NCI-H2081 treated with DMSO at 0.1 percent for 48 hours (cell line): ENCODE measurements at places on chromosomes 16 and 17.

DNA sequence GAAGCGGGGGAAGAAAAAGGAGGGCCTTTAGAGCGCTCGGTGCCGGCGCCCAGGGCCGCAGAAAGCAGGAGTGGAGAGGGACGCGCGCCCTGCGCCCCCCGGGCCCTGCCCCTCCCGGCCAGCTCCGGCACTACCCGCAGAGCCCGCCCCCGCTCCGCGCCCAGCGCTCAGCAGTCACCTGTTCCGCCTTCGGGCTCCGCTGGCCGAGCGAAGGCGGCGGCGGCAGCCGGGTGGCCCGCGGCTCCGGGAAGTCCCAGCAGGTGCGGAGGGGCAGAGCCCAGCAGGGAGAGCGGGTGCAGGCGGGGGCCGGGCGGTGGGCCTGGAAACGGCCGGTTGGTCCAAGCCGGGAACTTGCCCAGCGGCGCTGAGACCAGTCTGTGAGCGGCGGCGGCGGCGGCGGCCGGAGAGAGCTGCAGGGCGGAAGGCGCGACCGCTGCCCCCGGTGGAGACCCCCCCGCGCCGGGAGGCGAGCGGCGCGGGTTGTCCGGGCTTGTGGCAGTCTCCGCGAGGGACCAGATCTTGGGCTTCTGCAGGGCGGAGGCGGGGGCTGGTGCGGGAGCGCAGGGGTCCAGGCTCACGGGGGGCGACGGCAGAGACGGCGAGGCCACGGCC is 2.2 kb downstream of the IRX3 start:
- no peak for DNase-seq

DNA sequence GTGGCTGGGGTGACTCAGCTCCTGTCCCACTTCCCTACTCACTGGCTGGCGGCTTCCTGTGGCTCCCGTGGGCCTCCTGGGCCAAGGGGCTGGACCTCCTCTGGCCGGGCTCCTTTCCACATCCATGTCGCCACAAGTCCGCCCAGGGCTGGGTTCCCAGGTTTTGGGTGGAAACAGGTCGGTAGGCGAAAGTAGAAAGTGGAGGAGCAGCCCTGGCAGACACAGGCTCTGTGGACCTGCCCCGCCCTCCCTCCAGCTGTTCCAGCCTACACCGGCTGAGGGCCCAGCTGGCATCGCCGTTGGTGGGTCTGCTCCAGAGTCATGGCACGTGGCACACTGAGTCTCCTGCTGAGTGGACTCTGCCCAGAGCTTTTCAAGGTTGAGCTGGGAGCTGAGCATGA is 28.7 kb downstream of the GSE1 start:
- no peak for DNase-seq

DNA sequence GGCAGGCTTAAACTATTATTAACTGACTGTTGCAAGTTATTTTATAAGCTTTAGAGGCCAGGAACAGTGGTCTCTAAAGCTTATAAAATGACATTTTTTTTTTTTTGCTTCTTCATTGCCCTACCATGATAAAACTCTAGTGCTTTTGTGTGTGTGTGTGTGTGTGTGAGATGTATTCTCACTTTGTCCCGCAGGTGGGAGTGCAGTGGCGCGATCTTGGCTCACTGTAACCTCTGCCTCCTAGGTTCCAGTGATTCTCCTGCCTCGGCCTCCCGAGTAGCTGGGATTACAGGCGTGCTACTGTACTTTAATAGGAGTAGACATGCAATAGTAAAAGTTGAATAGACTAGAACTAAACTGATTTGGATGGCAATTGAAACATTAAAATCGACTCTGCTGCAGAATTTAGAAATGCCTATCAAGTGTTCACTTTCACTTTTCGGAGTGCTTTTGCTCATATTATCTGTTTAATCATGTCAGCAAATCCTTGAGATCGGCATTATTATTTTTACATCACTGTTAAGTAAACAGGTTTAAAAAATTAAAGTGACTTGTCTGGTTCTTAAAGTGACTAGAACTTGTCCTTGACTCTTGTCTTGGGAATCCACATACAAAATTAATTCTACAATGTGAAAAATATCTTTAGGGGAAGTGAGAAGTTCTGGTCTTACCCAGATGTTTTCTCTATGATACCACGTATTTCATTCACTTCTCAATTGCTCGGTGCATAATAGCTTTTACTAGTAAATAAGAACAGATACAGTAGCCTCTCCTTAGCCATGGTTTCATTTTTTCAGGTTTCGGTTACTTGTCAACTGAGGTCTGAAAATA is 8.4 kb upstream of the PCTP start:
- DNase-seq, result no peak

- DNase-seq, result no peak
Measured at GRCh38 chr17:62101090-62101489, 36.0 kb upstream of the MED13 start.

DNA sequence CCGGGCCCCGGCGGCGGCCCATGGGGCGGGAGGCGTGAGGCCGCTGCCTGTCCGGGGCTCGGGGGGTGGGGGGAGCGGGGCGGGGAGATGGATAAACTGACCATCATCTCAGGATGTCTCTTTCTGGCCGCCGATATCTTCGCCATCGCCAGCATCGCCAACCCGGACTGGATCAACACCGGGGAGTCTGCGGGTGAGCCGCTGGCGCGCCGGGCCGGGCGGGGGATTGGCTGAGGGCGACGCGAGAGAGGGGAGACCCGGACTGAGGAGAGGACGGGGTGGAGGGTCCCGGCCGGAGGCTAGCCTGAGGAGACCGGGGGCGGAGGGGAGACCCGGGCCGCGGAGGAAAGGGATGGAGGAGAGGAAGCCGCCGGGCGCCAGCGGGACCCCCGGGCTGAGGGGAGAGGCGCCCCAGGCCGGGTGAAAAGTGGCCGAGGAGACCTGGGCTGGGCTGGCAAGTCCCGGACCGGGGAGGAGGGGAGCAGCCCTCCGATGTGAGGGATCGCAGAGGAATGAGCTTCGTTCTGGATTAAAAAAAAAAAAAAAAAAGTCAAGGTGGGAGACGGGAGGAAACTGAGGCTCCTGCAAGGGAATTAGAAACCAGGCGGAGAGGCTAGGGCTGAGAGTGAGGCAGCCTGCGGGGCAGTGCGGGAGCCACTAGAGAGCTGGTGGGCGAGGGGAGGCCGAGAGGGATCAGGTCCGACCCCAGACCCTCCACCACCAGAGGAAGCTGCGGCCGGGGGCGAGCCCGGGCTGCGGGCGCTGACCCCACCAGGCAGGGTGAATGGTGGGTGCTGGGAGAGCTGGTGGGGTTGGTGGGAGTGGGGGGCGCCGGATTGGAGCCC is 526 bp downstream of the MOSMO start:
- DNase-seq, result no peak

- DNase-seq, result no peak
Measured at GRCh38 chr16:54928411-54929089, 2.1 kb upstream of the IRX5 start.

GRCh38 chr17:33434841-33435240 is 141.7 kb upstream of the ASIC2 start:
- no peak for DNase-seq

DNA sequence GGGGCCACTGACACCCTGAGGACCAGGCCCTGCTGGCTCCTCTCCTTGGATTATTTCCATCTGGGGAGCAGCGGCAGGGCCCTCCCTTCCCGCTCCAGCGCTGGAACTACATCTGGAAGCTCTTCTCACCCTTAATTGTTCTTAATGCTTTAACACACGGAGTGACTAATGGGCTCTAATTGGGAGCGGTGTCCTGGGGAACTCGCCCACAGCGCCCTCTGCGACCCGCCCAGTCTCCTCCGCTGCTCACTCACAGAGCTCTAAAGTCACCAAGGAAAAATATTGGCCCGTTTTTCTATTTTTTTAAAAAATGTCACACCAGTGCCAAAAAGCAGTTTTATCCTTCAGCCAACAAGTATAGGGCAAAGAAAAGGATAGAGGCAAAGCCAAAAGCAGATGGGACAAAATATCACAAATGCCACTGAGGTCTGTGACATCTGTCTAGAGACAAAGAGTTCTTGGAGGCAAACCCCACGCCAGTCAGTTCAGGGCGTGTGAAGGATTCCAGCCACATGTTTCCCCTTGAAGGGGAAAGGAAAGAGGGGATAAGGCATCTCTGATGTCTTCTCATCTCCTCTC is 134.7 kb downstream of the RBFOX3 start:
- DNase-seq, result no peak

DNA sequence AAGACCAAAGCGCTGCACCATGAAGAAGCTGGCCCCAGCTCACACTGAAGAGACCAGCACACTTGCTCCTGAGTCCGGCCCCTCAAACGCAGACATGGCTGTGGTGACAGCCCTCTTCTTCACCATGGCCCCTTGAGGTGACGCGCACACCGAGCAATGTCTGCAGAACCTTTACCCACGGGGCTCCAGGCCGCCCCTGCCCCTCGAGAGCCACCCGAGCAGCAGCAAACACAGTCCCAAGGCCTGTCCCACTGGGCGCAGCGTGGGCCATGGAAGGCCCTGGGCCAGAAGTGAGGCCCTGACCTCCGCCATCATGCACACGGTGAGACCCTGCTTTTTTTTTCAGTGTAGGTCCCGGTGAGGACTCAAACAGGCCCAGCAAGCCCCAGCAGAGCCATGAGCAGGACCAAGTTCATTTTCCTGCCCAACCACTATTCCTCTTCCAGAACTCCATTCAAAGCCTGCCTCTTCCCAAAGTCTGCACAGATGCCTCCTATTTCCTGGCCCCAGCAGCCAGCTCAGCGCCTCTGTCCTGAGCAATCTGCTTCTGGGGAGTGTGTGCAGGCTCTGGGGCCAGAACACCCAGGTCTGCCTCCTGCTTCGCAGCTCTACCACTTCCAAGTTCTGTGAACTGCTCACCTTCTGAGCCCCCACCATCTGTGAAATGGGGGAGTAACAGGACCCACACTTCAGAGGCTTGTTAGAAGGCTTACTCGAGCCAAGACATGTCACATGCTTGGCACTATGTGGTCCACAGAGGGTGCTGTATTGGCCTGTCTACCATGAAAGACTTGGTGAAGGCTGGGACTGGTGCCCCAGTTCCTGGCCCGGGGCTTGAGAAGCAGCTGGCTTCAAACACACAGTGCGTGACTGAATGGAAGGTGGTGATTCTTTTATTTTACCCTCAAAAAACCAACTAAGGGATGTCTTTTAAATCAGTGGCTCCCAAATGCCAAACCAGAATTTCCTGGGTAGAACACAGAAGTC is 35.7 kb upstream of the GSG1L start:
- DNase-seq, result no peak

- DNase-seq, result no peak
Measured at GRCh38 chr16:8866118-8866883, 2.5 kb downstream of the CARHSP1 start.

DNA sequence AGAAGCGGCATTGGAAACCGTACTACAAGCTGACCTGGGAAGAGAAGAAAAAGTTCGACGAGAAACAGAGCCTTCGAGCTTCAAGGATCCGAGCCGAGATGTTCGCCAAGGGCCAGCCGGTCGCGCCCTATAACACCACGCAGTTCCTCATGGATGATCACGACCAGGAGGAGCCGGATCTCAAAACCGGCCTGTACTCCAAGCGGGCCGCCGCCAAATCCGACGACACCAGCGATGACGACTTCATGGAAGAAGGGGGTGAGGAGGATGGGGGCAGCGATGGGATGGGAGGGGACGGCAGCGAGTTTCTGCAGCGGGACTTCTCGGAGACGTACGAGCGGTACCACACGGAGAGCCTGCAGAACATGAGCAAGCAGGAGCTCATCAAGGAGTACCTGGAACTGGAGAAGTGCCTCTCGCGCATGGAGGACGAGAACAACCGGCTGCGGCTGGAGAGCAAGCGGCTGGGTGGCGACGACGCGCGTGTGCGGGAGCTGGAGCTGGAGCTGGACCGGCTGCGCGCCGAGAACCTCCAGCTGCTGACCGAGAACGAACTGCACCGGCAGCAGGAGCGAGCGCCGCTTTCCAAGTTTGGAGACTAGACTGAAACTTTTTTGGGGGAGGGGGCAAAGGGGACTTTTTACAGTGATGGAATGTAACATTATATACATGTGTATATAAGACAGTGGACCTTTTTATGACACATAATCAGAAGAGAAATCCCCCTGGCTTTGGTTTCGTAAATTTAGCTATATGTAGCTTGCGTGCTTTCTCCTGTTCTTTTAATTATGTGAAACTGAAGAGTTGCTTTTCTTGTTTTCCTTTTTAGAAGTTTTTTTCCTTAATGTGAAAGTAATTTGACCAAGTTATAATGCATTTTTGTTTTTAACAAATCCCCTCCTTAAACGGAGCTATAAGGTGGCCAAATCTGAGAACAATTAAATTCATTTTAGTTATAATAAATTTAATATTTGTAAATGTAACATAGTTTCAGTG is 1.7 kb downstream of the HEXIM1 start:
- no peak for DNase-seq

DNA sequence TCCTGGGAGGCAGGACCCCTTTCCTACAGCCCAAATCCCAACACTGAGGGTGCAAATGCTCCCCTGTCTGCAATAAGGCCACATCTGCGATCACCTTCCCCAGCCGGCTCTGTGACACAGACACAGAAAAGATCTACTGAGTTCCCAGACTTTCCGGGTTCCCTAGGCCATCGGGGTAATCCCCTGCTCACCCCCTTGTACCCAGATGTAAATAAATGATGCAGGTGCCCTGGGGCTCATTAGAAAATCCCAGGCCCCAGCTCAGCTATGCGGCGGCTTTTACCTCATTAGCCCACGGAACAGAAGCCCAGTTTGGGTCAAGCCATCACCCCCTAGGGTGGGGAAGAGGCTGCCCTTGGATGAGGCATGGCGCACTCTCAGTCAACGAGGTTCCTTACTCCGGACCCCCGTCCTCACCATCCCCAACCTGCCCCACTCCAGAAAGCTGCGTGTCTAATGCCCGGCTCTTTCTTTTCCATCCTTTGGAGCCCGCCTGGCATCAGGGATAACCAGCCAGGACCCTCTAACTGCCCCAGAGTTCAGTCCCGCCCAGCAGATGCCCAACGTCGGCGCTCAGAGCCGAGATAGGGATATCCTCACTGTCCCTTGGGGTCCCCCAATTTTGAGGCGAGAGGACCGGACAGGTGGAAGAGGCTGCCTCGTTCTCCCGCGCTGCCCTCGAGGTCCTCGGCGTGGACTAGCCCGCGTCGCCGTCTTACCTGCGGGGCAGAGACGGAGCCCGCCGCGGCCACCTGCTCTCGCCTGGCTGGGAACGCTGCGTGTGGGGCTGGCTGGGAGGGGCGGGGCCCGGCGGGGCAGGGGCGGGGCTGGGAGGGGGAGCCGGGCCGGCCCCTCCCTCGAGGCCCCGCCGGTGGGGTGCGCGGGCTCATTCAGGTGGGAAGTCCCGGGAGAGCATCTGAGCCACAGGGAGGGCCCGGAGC is at the start of gene ZNF385C:
ZNF385C (minus strand) TSS at position 783 of the 941 bp plus-strand sequence. CDS start 35,417 bp downstream, outside the sequence.
- DNase-seq, result no peak

- DNase-seq, result no peak
Measured at GRCh38 chr17:59963738-59964481, 630 bp downstream of the RNFT1 start.

DNA sequence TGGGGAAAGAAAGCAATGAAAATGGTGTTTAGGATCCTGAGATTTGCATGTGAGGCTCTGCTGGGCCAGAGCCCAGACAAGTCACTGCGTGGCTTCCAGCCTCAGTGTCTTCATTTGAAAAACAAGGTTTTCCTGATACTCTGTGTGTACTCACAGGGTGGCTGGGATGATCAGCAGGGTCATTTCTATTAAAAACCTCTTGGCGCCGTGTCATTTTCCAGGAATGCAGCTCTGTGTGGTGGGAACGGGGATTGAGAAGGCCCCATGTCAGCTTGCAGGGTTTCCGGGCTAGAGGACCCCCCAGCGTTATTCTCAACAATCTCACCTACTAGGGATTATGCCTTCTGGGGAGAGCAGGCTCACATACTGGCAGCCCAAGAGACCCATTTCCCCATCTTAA is 73.5 kb downstream of the FOXL1 start:
- no peak for DNase-seq
